Vagina (tissue), 2 donors: ENCODE measurements at places on chromosomes 5 and 9. TPM values are rescaled to one million over a fixed set of nuclear protein-coding genes. Genes with fewer than 3 reads are reported as not detected.

- DNase-seq: no peak
- no peaks in the 10 kb centered on the region for H3K36me3 ChIP-seq
- H3K4me1 ChIP-seq: no peaks in the 10 kb centered on the region
- no peak overlapping the region for H3K27ac ChIP-seq
Measured at GRCh38 chr9:78320875-78321496, 24.1 kb downstream of the PSAT1 start.

- no peak overlapping the region for H3K27ac ChIP-seq
- H3K27me3 ChIP-seq: no peaks in the 10 kb centered on the region
Measured at GRCh38 chr5:32339878-32340277, 27.1 kb upstream of the MTMR12 start.

GRCh38 chr5:39757131-39757530 is 332.4 kb upstream of the DAB2 start:
- DNase-seq: no peak
- H3K4me3 ChIP-seq: no peak overlapping the region
- no peak overlapping the region for H3K27ac ChIP-seq
- no peaks in the 10 kb centered on the region for H3K36me3 ChIP-seq

- no peak overlapping the region for H3K27ac ChIP-seq
- no peak overlapping the region for H3K4me3 ChIP-seq
- H3K36me3 ChIP-seq: no peaks in the 10 kb centered on the region
- no peaks in the 10 kb centered on the region for H3K27me3 ChIP-seq
- no peak for DNase-seq
- H3K4me1 ChIP-seq: no peaks in the 10 kb centered on the region
Measured at GRCh38 chr9:4084435-4084818, 215.4 kb downstream of the GLIS3 start.

DNA sequence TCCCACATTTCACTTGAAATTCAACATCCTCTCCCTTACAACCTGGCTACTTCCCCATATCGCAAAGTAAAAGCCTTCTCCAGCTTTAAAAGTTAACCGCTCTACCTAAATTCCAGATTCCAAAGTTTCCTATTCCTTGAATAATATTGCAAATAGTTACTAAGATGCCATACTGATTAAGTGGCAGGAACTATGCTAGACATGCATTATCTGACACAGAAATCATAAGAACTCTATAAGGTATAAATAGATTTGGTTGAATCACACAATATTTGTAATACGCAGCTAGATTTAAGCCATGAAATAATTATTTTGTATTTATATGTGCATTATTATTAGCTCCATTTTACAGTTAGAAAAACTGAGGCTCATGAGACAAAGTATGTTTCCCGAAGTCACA is 92.8 kb downstream of the NFIB start:
- no peaks in the 10 kb centered on the region for H3K27me3 ChIP-seq
- H3K4me1 ChIP-seq: peaks cover 28% of the 10 kb centered on the region
- no peaks in the 10 kb centered on the region for H3K36me3 ChIP-seq
- H3K4me3 ChIP-seq: no peak overlapping the region

DNA sequence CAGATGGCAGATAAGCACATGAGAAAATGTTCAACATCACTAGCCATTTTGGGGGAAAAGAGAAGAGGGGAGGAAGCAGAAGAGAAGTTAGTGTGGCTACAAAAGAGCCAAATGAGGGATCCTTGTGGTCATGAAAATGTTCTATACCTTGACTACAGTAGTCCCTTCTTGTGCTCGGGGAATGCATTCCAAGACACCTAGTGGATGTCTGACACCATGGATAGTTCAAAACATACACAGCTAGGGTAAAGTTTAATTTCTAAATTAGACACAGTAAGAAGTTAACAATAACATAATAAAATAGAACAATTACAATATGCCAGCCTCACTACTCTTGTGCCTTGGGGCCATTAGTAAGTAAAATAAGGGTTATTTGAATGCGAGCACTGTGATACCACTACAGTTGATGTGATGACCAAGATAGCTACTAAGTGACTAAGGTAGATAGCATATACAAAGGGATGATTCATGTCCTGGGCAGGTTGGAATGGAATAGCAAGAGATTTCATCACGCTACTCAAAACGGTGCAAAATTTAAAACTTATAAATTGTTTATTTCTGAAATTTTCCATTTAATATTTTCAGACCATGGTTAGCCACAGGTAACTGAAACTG is 344.1 kb downstream of the NR2F1-AS1 start:
- H3K27ac ChIP-seq: no peak overlapping the region
- H3K4me1 ChIP-seq: no peaks in the 10 kb centered on the region
- no peaks in the 10 kb centered on the region for H3K36me3 ChIP-seq
- DNase-seq: no peak
- H3K4me3 ChIP-seq: no peak overlapping the region
- H3K27me3 ChIP-seq: no peaks in the 10 kb centered on the region

GRCh38 chr9:85941622-85941940 is 635 bp downstream of the NAA35 start:
- no peak for DNase-seq
- no peaks in the 10 kb centered on the region for H3K27me3 ChIP-seq
- H3K4me3 ChIP-seq: peak overlapping the region; percentile 97

DNA sequence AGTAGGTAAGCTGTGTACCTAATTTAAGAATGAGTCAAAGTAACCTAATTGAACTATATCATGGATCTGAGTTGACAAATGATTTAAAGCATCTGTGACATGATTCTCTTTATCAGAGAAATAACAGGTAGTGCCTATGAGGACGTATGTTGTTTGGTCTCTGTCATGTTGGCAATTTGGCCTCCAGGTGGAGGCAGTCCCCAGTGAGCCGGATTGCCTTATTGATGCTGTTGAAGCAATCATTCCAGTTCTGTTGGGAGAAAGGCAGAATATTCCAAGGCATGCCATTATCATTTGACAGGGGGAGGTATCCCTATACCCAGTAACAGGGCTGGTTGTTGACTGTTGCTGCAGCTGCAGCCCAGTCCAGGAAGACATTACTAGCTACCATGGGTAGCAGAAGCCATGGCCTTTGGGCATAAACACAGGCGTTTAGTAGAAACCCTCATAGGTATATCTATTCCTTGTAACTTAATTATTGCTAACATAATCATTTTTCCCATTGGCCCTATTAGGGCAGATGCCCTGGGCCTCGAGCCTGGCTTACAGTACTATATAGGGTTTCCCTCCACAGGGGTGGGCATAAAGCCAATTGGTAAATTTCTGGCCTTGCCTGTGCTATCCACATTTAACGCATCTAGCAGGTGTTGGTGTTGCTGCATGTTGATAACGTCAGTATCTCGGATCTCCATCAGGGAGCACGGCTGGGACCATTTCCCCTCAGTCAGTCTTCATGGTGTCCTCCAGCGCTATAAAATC is 12.2 kb upstream of the SLC22A4 start:
- H3K27ac ChIP-seq: no peak overlapping the region
- H3K4me3 ChIP-seq: no peak overlapping the region
- no peaks in the 10 kb centered on the region for H3K36me3 ChIP-seq
- DNase-seq: peak; percentile 47

DNA sequence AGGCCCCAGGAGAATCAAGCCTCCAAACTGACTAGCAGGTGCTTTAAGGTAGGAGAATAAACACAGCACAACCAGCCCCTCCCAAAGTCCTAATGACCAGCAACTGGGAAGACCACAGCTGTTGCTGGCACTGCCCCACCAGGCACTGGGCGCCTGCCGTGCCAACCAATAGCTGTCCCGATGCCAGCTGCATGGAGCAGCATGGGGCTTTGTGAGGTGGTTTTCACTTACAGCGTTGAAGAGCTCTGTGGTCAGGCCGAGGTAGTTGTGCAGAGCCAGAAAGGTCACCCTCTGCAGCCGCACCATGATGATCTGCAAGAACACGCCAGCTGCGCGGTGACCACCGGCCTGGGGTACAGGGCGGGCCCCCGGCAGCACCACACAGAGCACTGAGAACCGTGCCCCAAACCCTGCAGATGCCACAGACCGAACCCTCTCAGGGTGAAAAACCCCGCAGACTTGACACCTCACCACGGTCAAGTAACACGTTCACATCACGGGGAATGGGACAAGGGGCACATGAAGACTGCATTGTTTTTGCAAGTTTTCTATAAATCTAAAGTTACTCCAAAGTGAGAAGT is 28.7 kb downstream of the PNPLA7 start:
- no peaks in the 10 kb centered on the region for H3K4me1 ChIP-seq
- no peak overlapping the region for H3K27ac ChIP-seq
- DNase-seq: no peak
- no peak overlapping the region for H3K4me3 ChIP-seq

DNA sequence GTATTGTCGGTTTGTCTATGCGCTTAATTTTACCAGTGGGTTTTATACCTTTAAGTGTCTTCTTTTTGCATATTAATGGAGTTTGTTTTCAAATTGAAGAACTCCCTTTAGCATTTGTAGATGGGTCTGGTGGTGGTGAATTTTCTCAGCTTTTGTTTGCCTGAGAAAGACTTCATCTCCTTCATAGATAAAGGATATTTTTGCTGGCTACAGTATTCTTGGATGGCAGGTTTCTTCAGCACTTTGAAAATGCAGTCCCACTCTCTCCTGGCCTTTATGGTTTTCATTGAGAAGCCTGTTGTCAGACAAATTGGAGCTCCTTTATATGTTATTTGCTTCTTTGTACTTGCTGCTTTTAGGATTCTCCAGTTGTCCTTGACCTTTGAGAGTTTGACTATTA is 142.1 kb downstream of the RAB3C start:
- no peak overlapping the region for H3K4me3 ChIP-seq
- no peak for DNase-seq
- H3K27ac ChIP-seq: no peak overlapping the region
- no peaks in the 10 kb centered on the region for H3K36me3 ChIP-seq

DNA sequence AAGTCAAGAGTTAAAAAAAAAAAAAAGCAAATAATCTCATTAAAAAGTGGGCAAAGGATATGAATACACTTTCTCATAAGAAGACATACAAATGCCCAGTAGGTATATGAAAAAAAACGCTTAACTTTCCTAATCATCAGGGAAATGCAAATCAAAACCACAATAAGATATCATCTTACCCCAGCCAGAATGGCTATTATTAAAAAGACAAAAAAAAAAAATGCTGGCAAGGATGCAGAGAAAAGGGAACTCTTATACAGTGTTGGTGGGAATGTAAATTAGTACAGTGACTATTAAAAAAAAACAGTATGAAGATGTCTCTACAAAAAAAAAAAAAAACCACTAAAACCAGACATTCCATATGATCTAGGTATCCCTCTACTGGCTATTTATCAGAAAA is 79.4 kb downstream of the LPAR1 start:
- DNase-seq: no peak
- H3K36me3 ChIP-seq: peaks cover 5% of the 10 kb centered on the region
- H3K27me3 ChIP-seq: no peaks in the 10 kb centered on the region

GRCh38 chr5:8908055-8908683 is 637.7 kb downstream of the SEMA5A start:
- DNase-seq: no peak
- no peaks in the 10 kb centered on the region for H3K27me3 ChIP-seq
- H3K4me3 ChIP-seq: no peak overlapping the region
- H3K36me3 ChIP-seq: no peaks in the 10 kb centered on the region

DNA sequence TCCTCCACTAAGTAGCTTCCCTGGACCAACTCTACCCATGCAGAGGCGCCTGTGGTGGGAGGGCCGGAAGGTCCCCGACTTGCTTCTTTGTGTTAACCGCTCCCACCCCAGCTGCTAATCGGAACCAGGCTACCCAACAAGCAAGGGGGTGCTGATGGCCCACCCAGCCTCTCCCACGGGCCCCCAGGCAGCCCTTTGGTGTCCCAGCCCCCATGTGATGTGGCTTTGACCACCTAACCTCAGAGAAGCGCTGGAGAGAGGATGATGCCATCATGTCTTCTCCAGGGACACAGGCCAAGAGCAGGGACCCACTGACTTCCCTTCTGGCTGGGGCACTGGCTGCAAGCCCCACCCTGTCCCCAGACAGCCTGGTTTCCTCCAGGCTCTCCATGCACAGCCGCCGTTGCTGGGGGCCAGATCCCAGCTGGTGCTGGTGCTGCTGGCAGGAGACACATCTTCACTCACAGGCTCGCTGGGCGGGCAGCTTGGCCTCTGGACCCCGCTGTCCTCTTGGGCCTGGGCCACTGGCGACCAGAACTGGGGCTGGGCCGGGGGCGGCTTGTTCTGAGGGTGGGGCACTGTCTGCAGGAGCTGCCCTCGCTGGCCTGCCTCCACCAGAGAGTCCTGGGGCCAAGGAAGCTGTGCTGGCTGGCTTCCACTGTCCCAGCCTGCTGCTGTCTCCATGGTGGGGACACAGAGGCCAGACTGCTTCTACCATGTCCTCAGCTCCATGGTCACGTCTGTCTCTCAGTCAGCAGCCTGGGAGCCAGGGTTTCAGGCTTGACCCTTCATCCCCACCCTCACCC is 27.8 kb downstream of the LAMC3 start:
- DNase-seq: no peak
- no peaks in the 10 kb centered on the region for H3K36me3 ChIP-seq
- peak overlapping the region; percentile 66 for H3K27ac ChIP-seq
- no peak overlapping the region for H3K4me3 ChIP-seq
- H3K27me3 ChIP-seq: no peaks in the 10 kb centered on the region

DNA sequence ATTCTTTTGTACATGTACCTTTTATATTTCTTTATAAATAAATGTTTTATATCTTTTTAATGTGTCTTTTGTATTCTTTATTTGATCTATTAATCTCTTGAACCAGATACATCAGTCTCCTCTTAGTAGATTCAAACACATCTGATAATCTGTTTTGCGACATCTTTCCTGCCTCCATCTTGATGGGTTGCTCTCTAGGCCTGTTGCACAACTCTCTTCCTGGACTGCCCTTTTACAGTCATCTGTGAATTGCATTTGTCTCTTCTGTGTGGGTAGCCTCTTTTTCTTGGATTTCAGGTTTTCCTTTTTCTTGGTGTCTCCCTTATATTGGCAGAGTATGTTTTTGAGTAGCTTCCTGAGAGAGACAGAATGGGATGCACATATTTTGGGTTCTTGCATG is 6.2 kb downstream of the ZFYVE16 start:
- DNase-seq: no peak
- no peak overlapping the region for H3K27ac ChIP-seq
- no peak overlapping the region for H3K4me3 ChIP-seq
- no peaks in the 10 kb centered on the region for H3K27me3 ChIP-seq

DNA sequence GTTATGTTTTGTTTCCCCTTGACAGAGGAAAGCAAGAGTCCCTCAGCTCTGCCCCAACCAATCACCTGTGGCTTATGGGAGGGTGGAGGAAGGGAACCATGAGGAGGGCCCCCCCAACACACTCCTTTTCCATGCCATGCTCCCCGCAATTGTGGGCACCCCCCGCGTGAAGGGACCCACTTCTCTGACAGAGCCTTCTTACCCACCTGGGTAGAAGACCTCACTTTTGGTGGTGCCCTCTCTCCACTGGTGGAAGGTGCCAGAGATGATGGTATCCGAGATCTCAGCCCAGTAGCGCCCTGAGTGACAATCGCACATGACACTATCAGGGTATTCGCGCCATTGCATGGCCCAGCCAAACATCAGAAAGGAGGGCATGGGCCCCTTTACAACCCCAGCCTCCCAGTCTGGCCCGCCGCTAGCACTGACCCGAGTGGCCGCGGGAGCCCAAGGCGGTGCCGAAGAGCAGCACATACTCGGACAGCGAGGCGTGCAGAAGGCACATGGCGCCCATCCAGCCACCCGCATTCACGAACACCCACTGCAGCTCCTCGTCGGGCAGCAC is 714 bp downstream of the SIGMAR1 start:
- H3K4me3 ChIP-seq: peak overlapping the region; percentile 73
- no peaks in the 10 kb centered on the region for H3K27me3 ChIP-seq
- no peak for DNase-seq
- no peaks in the 10 kb centered on the region for H3K36me3 ChIP-seq
- peak overlapping the region; percentile 76 for H3K27ac ChIP-seq
- H3K4me1 ChIP-seq: peaks cover 35% of the 10 kb centered on the region

The HTR1A gene
- total RNA-seq: not detected

The DMRT3 gene
- total RNA-seq: not detected

The SLC4A9 gene
- 0.25 TPM for total RNA-seq

The RANBP3L gene
- total RNA-seq: 3.2 TPM

The PPP3R2 gene
- total RNA-seq: not detected

The ZNF346 gene
- 52.1 TPM for total RNA-seq

The DPM2 gene
- total RNA-seq: 17.7 TPM

The SFXN1 gene
- total RNA-seq: 88.6 TPM

The DMGDH gene
- total RNA-seq: 4.2 TPM

The FOXD4L6 gene
- not detected for total RNA-seq
